Astrocyte of the spinal cord (primary cell): ENCODE measurements at places on chromosomes 11 and 22.

DNA sequence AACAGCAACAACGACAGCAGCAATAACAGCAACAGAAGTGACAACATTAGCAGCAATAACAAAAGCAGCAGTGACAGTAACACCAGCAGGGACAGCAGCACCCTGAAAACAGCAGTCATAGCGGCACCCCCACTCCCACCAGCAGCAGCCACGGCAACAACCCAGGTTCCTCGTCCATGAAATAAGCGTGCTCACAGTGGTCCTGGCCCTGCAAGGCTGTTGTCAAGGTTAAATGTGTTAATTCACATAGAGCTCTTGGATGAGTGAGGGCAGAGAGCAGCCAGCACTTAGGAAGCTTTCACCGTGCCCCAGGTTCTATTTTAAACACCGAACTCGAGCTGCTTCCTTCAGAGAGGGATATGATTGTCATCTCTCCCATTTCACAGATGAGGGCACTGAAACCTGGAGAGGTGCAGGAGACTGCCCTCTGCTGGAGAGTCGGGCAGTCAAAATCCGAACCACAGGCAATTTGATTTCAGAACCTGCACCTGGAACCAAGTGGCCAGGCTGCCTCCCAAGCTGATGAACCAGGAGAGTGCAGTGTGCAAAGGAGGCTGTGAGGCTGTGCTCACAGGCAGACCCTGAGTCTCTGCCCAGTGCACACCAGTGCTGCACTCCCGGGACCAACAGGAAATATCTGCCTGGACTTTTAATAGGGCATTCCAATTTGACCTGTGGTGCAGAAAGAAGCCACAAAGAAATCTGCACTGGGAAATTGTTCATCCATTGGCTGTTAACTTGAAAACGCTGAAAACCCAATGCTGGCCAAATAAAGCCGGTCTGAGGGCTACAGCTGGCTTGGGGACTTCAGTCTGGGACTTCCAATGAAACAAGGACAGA lies 22.9 kb upstream of the FGF3 start:
- no peak for DNase-seq

- no peak for DNase-seq
These were observed 586.7 kb upstream of the CHORDC1 start for GRCh38 chr11:90809581-90809980.

- DNase-seq = peak; percentile 80
These were observed 16.0 kb upstream of the BMAL1 start for GRCh38 chr11:13261591-13262061.

DNA sequence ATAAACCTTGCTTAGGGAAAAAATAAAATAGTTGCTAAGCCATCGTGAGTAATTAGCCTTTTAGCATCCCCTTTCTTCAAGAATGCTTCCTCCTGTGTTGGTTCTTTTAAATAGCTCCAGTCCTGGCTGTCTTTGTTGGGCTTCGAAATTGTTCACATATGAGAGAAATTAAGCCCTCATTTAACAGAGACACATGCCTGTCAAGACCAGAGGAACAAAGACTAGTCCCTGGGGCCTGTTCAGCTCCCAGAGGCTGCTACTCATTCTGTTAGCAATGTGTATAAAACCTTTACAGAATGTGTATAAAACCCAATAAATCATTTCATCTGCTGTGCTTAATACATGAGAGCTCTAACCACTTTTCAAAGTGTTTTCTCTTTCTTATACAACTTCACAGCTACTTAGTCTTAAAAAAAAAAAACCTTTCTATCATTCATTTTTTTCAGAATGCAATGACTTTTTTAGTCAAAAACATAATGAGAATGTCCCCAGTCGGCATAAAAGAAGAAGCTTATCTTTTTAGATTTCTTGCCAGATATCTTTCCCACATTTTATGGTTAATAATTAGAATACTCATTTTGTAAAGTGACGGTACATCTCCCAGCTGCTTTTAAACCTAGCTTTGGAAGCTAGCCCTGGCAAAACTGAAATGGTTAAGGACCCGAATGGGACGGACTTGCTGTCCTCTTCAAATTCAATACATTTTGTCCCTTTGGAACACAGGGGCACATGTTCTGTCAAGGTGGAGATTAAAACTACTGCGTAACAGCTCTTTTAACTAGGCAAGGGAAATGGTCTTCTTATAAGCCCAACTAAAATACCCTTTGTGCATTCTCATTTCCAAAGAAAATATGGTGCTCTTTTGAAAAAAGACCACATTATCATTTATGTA lies 186.1 kb downstream of the SOX6 start:
- no peak for DNase-seq

GRCh38 chr11:23873406-23873805 lies 623.4 kb upstream of the LUZP2 start:
- no peak for DNase-seq

DNA sequence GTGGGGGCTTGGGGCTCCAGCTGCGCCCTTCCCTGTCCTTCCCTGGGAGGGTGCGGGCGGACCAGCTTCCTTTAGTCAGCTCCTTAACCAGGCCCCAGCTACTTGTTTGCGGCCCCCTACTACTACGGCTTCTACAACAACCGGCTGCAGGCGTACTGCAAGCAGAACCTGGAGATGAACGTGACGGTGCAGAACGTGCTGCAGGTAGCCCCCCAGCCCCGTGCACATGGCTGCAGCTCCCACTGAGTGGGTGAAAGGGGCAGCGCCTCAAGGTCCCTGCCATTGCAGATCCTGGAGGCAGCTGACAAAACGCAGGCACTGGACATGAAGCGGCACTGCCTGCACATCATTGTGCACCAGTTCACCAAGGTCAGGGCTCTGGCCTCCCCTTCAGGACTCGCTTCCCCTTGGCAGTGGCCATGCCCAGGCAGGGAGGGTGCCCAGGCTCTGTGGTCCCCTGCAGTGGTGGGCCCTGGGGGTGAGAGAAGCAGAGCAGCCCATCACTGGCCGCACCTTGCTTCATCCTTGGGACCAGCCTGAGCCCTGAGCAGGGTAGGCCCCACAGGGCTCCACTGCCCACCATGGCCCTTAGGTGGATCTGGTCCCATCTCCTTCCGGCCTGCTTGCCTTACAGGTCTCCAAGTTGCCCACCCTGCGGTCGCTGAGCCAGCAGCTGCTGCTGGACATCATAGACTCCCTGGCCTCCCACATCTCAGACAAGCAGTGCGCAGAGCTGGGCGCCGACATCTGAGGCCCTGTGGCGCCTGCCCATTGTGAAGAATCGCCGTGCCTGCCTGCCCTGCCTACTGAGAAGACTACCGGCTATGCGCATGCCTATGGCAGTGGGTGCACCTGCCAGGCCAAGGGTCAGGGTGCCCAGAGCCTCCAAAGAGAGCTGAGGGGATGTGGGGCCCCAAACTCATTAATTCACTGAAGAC lies 5.1 kb downstream of the THAP7 start:
- no peak for DNase-seq

- DNase-seq = no peak
These were observed 11.3 kb upstream of the OR6X1 start for GRCh38 chr11:123765601-123766000.

DNA sequence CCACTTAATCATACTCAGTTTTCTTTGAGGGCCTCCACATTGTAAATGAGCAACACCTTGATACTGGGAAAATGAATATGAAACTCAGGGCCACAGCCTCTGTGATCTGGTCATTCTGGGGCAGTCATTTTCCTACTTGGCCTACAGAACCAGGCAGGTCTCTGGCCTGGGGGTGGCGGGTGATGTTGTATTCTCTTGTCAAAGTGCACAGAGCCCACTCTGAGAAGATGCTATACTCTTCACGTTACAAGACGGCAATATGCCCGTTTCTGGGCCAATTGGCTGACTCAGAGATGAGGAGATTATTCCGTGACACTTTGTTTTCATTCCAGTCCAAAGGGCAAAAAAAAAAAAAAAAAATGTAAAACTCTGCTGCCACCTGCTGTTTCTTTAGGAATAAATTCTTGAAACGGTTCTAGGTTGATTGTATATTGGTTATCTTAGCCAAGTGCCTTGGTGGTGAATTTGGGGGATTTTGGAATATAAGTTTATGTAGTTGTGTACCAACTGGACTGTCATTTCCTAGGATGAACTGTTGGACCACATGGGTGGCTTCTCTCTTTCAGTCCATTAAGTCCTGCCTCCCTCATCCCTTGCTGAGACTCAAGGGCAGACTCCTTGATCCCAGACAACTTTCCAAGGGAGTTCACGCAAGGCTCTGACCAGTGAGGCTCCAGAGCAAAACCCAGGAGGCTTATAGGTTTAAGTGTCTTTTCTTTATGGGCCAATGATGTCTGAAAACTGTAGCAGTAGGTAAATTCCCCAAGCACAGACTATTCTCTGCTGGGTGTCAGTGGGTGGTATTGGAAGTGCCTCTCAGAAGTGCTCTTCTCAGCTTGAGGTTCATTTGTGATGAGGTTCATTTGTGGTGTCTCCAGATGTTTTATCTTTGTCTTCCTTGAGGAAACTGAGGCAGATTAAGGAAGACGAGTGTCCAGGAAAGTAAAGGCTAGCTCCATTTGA lies 18.2 kb downstream of the ADM start:
- peak; percentile 93 for DNase-seq

DNA sequence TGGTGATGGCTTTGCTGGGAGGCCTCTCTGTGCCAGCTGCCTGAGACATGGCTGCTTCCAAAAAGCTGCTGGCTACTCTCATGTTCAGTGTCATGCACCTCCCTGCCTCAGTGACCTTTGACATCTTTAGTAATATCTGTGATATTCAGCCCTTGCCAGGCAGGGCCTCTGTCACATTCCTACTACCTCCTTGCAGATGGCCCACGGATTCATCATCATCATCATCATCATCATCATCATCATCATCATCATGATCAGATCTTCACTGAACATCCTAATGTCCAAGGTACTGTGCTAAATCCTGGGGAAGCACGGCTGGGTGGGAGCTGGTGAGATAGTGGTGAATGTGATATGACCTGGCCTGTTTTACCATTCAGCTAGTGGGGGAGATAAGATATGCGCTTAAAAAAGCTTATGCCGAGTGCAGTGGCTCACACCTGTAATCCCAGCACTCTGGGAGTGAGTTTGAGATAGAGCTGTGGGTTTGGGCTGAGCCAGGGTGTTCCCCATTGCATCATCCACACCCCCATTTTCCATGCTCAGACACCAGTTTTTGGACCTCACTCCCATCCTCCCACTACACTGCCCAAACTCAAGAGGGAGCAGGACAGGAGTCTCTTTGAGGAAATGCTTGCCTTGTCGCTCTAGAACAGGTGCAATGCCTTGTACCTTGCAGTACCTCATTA lies 17.1 kb upstream of the TMPRSS13 start:
- DNase-seq = no peak

DNA sequence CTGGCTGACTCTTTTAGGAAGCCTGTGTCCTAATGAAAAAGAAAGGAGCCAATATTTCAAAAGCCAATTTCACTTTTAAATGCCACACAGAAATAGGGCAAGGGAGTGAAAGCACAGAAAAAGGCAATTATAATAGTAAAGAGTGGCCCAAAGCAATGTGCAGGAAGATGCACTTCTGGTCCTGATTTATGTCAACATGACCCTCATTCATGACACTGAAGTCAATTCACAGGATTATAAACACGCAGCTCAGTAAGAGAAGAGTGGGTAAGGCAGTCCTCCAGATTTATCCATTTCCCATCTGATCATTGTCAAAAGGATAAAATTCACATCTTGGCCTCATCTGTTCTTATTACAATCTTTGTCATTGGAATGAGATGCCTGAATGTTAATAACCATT lies 1049.7 kb upstream of the RAG2 start:
- no peak for DNase-seq
